ENCODE measurements at places on chromosomes 13 and 19.

- DNase-seq = no peak
Observed at GRCh38 chr19:33678796-33679585, 57.2 kb downstream of the CHST8 start.

GRCh38 chr13:79392882-79393563 lies 13.0 kb downstream of the RBM26 start:
- DNase-seq = peak; percentile 17

- DNase-seq = peak; percentile 37
Observed at GRCh38 chr19:35295792-35296462, 4.0 kb downstream of the MAG start.

DNA sequence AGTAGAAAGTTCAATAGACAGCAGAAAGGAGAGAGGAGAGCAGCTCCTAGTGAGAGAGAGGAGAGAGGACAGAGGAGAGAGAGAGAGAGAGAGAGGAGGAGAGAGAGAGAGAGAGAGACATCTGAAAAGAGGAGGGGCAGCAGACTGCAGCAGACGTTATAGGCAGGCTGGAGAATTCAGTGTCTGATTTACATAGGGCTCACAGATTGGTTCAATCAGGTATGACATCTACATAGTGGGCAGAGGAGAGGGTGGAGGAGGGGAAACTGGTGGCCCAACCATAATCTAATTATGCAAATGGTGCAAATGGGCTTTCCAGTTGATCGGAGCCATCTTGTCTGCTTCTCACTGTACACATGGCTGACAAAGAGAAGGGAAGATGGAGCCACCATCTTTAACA lies 221.3 kb upstream of the TRPC4 start:
- no peak for DNase-seq

- no peak for DNase-seq
Observed at GRCh38 chr19:16604615-16605014, 23.4 kb downstream of the MED26 start.

DNA sequence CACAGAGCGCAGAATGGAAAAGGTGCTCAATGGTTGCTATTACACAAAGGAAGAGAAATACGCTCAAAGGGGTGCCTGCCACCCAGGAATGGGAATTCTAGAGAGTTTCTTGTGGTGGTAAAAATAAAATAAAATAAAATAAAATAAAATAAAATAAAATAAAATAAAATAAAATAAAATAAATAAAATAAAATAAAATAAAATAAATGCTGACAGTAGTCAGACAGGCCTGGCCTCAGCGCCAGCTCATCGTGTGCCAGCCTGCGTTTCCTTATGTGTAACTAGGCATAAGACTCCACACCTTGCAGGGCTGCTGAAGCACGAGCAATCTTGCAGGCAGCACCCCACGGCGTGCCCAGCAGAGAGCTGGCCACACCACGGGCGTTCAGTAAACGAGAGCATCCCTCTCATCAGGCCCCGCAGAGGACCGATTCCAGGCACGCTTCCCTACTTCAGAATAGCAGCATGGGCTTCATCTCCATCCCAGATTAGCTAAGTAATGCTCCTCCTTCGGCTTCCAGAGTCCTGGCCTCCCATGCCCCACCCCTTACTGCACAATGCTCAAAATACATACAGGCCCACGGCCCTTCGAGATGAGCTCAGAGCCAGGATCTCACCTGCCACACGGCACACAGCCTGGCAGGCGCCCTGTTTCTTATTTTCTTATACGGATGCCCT lies 5.6 kb downstream of the NAPA start:
- no peak for DNase-seq

- no peak for DNase-seq
Observed at GRCh38 chr19:42419309-42419708, 7.9 kb downstream of the LIPE start.

- DNase-seq = no peak
Observed at GRCh38 chr13:67971291-67971690, 741.2 kb upstream of the PCDH9 start.

DNA sequence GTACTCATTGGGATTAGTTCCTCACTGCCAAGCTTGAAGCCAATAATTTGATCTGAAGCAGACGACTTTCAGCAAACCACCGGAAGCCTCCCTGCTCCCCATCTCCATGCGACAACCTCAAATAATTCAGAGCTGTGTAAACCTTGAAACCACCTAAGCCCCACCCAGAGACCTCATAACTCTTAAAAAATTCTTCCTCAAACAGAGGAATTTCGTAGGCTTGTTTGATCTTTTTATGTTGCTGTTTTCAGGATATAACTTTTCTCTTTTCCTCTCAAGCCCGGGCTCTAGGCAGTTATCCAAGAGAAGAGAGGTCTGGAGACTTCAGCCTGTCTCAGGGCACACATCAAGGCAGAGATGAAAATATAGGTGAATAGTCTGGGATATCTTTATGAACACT lies 311.6 kb downstream of the KCNRG start:
- no peak for DNase-seq

DNA sequence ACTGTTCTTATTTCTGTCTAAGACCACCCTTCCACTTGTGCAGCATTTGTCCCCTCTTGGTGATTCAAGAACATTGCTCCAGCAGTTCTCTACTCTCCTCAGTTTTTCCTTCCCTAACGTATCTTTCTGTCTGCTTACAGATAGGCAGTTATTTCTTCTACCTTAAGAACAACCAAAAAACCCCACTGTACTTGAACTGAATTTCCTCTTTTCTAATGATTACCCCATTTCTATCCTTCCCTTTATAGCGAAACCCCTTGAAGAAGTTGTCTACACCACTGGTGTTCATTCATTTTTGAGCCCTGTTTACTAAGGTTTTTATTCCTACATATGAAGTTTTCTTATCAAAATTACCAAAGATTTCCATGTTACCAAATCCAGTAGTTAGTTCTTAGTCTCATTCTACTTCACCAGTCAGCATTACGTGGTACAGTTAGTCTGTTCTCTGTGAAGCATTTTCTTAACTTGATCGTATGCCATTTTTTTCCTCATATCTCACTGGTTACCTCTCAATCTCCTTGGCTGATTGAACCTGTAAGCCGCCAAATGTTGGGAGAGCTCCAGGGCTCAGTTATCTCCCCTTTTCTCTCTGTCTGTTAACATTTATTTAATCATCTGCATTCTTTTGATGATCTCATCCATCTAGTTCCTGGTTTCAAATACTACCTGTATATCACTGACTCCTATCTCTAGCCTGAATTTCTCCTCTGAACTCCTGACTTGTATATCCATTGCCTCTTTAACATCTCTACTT lies 9.0 kb downstream of the LSM14A start:
- no peak for DNase-seq

- no peak for DNase-seq
Observed at GRCh38 chr19:39816287-39817048, 17.5 kb downstream of the DYRK1B start.

GRCh38 chr19:42295831-42296525 lies 6.0 kb upstream of the PRR19 start:
- DNase-seq = peak; percentile 76

- no peak for DNase-seq
Observed at GRCh38 chr13:20882206-20882605, 20.3 kb downstream of the XPO4 start.

- DNase-seq = no peak
Observed at GRCh38 chr19:4291184-4291732, 10.9 kb downstream of the TMIGD2 start.

DNA sequence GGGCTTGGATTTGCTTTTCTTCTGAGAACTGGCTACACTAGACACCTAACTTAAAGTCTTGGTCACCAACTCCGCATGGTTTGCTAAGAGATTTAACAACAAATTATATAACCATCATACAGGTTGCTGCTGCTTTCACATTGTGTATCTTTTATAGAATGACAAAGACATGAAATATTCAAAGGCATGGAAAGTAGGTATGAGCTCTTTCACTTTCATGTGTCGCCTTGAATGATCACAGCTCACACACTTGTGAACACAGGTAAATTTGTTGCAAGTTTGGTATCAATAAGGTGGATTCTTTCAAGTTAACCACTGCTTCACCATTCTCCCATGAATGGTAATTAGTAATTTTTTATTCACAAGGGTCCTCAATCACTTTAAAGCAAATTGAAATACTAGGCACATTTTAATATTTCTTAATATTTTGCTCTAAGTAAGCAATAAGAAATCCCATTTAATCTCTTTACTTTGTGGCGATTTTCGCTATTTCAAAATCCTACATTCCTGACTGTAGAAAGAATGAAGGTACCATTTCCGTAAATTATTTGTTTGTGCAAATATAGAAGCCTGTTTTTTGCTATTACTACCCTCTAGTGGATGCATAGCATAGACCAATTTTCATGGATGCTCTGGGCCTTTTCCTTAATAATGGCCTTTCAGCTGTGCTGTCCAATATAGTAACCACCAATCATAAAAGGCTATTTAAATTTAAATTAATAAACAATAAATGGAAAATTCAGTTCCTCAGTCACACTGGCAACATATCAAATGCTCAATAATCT lies 45.5 kb upstream of the FREM2 start:
- no peak for DNase-seq

GRCh38 chr13:59534806-59535205 lies 628.9 kb downstream of the DIAPH3 start:
- DNase-seq = no peak

DNA sequence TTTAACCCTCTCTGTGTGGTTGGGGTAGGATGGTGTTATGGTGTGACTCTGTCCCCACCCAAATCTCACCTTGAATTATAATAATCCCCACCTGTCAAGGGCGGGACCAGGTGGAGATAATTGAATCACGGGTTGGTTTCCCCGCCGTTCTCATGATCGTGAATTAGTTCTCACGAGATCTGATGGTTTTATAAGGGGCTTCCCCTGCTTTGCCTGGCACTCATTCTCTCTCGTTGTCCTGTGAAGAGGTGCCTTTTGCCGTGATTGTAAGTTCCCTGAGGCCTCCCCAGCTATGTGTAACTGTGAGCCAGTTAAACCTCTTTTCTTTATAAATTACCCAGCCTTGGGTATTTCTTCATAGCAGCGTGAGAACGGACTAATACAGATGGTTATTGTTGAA lies 68.8 kb downstream of the ARHGEF7 start:
- DNase-seq = no peak

DNA sequence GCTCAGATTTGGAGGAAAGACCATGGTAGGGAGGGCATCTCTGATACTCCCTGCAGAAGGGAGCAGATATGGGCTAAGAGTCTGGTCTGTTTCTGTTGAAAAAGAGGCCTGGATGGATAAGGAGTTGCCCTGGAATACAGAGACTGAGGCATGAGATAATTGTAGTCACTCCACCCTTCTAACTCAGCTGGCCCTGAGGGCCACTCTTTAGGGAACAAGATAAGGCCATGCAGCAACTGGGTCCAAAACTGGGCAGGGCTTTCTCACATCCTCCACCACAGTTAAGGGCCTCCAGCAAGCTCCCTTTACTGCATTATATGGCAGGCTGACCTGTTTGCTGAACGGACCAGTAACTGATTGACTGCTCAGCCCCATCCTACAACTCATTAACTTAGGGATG lies 1.3 kb downstream of the ZNF749 start:
- no peak for DNase-seq

DNA sequence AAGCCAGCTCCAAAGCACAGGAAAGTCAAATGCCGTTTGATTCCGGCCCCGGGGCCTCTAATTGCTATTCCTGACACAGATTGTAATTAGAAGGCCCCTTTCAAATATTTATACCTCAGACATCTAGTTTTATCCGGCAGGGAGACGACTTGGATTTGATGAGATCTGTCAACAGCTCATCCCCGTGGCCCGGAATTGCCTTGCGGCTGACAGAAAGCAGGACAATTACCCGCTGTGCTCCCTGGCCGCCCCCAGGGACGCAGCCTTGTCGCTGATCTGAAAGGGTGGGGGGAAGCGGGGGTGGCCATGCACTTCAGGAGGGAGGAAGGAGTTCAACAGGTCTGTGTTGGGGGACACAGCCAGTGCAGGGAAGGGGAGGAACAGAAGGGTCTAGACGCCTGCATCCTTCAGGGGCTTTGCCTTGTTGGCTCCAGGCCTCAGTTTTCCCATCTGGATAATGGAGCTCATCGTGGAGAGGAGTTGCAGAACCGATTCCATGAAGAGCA lies 1.8 kb upstream of the SHD start:
- no peak for DNase-seq

DNA sequence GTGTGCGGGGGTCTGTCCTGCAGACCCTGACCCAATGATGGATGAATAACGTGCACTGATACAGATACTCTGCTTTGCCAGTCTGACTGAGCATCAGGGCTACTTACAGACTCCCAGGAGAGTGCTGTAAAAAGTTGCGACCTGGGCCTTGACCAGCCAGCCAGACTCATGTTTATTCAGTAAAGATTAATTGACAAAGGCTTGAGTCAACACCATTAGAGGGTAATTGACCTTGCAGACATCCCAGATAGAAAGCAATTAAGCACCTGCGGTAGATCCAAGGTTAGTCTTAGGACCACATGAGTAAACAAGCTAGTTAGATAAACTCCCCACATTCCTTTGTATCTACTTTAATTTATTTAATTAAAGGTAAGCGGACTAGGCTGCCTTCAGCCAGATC lies 10.4 kb downstream of the NUDT19 start:
- no peak for DNase-seq

GRCh38 chr13:26495750-26496149 lies 61.7 kb upstream of the WASF3 start:
- no peak for DNase-seq

DNA sequence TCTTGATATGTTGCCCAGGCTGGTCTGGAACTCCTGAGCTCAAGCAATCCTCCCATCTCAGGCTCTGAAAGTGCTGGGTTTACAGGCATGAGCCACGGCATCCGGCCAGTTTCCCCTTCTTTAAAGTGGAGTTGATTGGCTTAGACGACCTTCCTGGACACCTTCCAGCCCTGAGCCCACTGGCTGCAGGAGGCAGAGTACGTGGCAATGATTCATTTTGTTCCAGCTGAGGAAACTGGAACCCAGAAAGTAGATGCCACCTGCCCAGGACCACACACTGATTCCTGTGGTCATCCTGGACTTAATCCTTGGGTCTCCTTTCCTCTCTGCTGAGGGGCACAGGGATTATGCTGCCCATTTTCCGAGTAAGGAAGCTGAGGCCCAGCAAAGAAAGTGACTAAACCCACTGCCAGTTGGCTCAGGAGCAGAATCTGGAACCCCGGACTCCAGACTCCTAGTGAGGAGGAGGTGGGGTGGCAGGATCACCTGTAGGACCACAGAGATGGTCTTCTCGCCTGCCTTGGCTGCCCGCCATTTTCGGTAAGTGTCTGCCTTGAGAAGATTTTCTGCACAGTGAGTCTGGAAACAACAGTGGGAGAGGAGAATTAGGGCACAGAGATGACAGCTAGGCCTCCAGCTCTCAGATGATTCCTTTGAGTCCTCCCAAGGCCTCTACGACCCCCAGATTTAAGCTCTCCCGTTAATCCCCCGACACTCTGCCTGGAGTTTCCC lies 737 bp downstream of the XRCC1 start:
- DNase-seq = no peak
